ENCODE measurements at places on chromosomes 7 and 10.

DNA sequence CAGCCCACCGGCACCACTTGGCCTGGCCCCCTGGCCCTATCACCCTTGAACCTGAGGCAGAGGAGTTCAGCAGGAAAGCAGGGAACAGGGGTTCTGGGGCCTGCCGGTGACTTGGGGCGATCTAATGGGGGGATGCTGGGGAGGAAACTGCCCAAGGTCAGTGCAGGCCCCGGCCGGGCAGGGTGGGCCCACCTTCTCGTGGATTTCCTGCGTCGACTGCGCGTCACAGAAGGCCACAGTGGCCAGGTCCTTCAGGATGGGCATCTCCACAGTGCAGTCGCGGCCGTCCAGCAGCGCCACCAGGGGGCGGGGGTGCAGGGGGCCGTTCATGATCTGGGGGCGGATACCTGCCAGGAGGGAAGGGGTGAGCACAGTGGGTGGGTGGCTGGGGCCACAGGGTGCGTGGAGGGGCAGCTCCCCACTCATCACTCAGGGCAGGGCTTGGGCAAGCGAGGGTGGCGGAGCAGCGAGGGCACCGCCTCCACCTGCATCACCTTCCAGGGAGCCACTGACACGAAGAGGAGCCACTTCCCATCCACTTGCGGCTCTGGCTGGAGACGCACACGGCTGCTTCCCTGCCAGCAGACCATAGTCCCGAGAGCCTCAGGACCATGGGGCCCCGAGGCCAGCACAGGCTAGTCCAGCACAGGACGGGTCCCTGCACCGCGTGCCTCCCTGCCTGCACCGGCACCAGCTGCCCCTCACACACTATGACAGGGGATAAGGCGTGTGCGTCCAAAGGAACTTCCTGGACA, 61.4 kb downstream of the ZRANB1 start:
- no peak for DNase-seq

GRCh38 chr10:112950714-112951358, 789 bp downstream of the TCF7L2 start:
- no peak for DNase-seq

- peak; percentile 42 for DNase-seq
These were observed 612.1 kb upstream of the MGMT start for GRCh38 chr10:128854963-128855362.

DNA sequence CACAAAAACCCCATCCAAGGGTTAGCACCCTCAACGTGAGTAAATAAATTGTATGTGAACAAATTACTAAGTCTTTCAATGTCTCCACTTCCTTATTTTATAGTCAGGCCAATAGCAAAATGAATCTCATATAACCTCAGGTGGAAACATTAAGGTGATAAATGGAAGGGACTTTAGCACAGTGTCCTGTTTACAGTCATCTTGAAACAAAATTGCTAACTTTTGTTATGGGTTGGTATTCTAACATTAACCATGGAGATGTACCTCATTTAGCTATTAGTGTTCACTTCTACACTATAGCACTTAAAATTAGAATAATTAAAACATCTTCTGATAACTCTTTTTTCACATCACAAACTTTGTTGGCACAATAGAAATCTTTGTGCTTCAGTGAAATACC, 255.8 kb upstream of the CNTNAP2 start:
- DNase-seq = no peak

DNA sequence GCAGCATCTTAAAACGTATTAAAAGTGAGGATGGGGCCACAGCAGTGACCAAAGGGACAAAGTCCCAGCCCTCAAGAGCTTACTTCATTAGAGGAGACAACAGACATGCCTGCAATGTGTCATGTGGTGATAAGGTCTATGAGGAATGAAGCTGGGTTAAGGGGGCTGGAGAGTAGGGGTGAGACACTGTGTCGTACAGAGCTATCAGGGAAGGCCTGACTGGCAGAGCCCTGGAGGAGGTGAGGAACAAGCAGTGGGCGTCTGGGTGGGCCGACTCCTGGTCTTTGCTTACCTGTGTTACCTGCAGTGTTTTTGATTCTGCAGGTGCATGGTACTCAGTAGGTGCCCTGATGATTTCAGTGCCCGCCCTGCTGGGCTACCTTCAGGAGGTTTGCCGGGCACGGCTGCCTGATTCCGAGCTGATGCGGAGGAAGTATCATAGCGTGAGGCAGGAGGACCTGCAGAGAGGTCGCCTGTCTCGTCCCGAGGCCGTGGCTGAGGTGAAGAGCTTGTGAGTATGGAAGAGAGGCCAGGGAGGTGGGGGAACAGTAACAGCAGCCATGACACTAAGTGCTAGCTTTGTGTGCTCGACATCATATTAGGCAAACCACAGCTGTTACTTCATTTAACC, 7.6 kb downstream of the ZFYVE27 start:
- DNase-seq = no peak

GRCh38 chr7:158323741-158324396, 263.8 kb downstream of the PTPRN2 start:
- no peak for DNase-seq

DNA sequence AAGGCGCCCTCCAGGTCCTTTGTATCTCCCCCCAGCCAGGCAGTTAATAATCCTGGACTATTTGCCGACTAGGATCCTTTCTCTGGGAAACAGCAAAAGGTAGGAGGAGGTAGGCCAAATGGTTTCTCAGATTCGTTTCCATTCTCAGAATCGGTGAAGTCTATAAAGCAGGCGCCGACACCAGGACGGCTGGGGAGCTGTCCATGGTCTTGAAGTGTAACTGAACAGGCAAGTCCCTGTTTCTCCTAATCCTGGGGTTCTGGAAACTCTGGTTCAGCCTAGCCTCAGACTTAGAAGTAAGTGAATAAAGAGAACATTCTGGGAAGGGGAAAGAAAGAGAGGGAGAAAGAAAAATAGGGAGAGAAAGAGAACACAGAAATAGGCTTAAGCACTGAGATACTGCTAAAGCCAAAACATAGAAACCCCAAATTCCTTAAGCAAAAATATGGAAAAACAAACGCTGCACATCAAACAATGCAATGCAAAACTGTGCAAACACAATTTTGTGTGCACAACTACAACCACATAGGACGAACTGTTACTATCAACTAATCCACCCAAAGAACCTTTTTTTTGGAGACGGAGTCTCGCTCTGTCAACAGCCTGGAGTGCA, 11.1 kb upstream of the INA start:
- no peak for DNase-seq

Data from NCI-H187 (cell line).